Progenitor cell of endocrine pancreas (in vitro differentiated cells): ENCODE measurements at places on chromosomes 13 and 19. TPM values are rescaled to one million over a fixed set of nuclear protein-coding genes. Genes with fewer than 3 reads are reported as not detected.

- no peaks in the 10 kb centered on the region for H3K36me3 ChIP-seq
- no peaks in the 10 kb centered on the region for H3K4me1 ChIP-seq
- H3K4me3 ChIP-seq = no peak overlapping the region
- H3K27ac ChIP-seq = no peak overlapping the region
- peaks cover 4% of the 10 kb centered on the region for H3K27me3 ChIP-seq
Observed at GRCh38 chr13:50149932-50150331, 134.7 kb downstream of the KCNRG start.

DNA sequence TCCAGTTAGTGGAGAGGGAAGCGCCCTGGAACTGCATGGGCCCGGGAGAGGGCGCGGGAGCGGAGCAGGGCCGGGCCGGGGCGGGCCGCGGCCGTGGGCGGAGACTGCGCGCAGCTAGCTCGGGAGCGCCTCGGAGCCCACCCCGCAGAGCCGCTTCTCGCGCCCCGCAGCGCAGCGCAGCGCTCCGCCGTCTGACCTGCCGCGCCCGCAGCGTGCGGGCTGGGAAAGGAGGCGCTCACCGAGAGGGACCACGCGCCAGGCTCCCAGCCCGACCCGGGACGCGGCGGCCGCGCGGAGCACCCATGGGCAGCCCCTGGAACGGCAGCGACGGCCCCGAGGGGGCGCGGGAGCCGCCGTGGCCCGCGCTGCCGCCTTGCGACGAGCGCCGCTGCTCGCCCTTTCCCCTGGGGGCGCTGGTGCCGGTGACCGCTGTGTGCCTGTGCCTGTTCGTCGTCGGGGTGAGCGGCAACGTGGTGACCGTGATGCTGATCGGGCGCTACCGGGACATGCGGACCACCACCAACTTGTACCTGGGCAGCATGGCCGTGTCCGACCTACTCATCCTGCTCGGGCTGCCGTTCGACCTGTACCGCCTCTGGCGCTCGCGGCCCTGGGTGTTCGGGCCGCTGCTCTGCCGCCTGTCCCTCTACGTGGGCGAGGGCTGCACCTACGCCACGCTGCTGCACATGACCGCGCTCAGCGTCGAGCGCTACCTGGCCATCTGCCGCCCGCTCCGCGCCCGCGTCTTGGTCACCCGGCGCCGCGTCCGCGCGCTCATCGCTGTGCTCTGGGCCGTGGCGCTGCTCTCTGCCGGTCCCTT is at the start of gene MLNR:
TSS of gene MLNR (plus strand) at position 303 of the 820 bp plus-strand sequence. CDS start at position 303, 0 bp downstream.
- H3K27ac ChIP-seq = no peak within 1 kb of the TSS
- peak; percentile 52 for DNase-seq
- peaks cover 3% of the 10 kb centered on the region for H3K4me1 ChIP-seq
- H3K36me3 ChIP-seq = peaks cover 5% of the 10 kb centered on the region
- peaks cover 76% of the 10 kb centered on the region for H3K27me3 ChIP-seq
- H3K4me3 ChIP-seq = peak within 1 kb of the TSS; percentile 52

- DNase-seq = no peak
- H3K27me3 ChIP-seq = no peaks in the 10 kb centered on the region
- H3K4me1 ChIP-seq = peaks cover 15% of the 10 kb centered on the region
- H3K27ac ChIP-seq = no peak overlapping the region
- peaks cover 17% of the 10 kb centered on the region for H3K36me3 ChIP-seq
- H3K4me3 ChIP-seq = no peak overlapping the region
Observed at GRCh38 chr19:49596407-49596806, 5.4 kb downstream of the PRR12 start.

Gene ZNF793
- total RNA-seq = 24.8 and 30.9 TPM in 2 replicates
